ENCODE measurements at places on chromosomes 5 and 9.

DNA sequence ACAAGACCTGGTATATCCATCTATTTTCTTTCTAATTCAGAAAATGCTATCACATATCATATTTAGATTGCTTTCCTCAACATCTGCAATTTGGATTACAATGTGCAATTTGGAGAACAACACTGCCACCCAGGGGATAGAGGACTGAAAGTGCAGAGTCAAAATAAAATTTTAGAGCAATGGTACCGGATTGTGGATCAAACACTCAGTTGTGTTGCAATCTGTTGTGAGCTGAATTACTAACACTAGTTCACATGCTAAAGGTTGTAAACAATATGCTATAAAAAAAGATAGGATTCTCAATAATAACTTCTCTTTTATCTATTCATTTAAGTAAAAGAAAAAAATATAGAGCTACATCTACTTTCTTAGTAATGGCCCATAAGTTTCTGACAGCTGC, 11.9 kb upstream of the SRFBP1 start:
- no peak for DNase-seq

- DNase-seq = no peak
Measured at GRCh38 chr9:6901180-6901579, 143.4 kb downstream of the KDM4C start.

DNA sequence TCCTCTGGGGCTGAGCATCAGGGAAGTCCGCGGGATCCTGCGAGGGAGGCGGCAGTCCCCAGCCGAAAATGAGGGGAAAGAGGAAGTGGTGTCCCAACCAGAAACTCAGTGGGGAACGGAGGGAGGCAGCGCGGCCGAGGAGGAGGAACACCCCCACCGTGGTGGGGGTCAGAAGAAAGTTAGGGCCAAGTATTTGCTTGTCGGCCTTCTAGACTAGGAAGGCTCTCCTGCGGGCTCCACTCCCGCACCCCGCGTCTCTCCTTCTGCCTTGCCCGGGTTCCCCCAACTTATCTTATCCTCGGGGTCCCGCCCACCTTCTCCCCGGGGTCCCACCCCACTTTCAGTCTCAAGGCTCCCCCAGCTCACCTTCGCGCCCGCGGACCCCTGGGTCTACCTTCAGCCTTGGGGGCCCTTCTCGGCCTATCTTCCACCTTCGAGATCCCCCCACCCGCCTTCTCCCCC, 557 bp upstream of the PHF2 start:
- DNase-seq = peak; percentile 20

DNA sequence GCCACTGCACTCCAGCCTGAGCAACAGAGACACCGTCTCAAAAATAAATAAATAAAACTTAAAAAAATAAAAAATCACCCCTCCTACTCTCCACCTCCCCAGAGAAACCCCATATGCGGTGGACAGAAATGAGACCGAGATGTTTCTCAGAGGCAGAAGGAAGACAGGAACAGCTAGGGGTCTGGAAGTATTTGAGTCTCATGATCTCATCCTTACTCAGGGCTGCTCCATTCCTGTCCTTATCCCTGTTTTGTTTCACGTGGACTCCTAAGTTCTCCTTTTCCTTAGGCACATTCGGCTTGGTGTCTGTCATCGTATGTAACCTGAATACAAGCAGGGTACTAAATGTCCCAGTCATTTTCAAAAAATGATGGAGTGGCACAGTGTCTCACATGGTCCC, 76.1 kb downstream of the C9orf50 start:
- DNase-seq = no peak

- no peak for DNase-seq
Measured at GRCh38 chr9:74940600-74940999, 12.1 kb downstream of the C9orf40 start.

DNA sequence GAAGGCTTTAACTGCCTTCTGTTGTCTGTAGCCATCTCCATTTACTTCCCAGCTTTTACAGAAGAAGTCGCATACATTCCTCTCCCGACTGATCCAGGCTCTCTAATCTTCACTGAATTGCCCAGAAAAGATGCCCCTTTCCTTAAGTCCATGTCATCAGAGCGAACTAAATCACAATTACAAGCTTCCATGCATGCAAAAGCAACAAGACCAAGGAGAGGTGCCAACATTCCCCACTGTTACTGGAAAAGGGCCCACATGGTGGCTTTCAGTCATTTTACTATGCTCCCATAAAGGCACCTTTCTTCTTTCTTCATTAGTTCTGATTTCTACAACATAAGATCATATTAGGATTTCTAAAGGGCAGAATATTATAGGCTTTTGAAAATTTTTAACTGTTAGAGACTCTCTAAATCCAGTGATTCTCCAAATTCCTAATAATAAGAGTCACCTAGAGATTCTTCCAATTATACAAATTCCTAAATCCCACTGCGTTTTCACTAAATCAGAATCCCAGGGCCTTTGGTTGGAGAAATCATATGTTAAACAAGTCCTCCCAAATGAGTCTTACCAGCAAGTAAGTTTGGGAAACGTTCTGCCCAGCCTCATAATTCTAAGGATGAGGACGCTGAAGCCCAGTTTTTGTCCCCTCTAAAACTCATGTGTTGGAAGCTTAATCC, 17.0 kb upstream of the ZFR start:
- DNase-seq = no peak

DNA sequence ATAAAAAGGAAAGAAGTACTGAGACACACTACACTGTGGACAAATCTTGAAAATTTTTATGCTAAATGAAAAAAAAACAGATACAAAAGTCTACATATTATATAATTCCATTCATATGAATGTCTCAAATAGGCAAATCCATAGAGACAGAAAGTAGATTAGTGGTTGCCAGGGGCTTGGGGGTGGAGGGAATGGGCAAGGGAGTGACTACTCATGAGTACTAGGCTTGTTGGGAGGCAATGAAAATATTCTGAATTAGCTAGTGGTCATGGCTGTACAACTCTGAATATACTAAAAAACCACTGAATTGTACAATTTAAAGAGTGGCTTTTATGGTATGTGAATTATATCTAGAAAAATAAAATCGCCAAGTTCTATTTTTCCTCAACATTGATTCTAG, 154.9 kb downstream of the AUH start:
- no peak for DNase-seq

GRCh38 chr9:124285903-124286291, 28.1 kb downstream of the NEK6 start:
- DNase-seq = no peak
